Colonic mucosa (tissue), 4 donors: ENCODE measurements at places on chromosomes 4 and X. TPM values are rescaled to one million over a fixed set of nuclear protein-coding genes. Genes with fewer than 3 reads are reported as not detected.

- H3K4me3 ChIP-seq: no peak overlapping the region
- no peaks in the 10 kb centered on the region for H3K4me1 ChIP-seq
- H3K36me3 ChIP-seq: no peaks in the 10 kb centered on the region
- no peak overlapping the region for H3K27ac ChIP-seq
- no peaks in the 10 kb centered on the region for H3K27me3 ChIP-seq
These were observed 171.1 kb upstream of the PITX2 start for GRCh38 chr4:110793890-110794554.

DNA sequence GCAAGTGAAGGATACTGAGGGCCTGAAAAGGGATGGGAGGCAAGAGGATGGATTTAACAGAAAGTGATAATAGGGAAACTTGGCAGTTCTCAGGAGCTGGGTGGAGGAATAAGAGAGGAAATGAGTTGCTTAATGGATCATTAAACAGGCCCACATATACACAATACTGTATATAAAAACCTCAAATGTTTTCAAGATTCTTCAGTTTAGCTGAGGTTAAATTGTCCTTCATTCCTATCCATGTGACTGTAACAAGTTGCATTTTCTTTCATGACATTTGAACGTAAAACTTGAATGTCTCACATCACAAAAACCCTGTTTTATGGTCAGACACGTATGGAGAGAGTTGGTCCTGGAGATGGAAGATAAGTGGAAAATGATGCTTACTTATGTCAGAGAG, 76.5 kb upstream of the PLAC8 start:
- H3K4me1 ChIP-seq: no peaks in the 10 kb centered on the region
- DNase-seq: no peak
- no peak overlapping the region for H3K27ac ChIP-seq
- H3K4me3 ChIP-seq: no peak overlapping the region

DNA sequence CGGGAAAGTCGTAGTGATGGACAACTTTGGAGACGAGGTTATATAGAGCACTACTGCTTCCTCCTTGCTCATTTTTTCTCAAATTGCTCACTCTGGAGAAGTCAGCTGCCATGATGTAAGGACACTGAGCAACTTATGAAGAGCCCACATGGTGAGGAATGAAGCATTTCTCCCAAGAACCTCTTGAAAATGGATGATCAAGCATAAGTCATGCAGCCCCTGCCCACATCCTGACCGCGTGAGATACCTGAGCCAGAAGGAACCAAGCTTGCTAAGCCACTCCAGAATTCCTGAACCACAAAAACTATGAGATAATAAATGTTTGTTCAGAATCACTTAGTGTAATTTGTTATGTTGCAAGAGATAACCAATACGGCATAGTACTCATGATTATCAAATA, 42.8 kb downstream of the PDE5A start:
- no peaks in the 10 kb centered on the region for H3K4me1 ChIP-seq
- H3K36me3 ChIP-seq: no peaks in the 10 kb centered on the region
- H3K27me3 ChIP-seq: no peaks in the 10 kb centered on the region
- H3K4me3 ChIP-seq: no peak overlapping the region

- H3K4me1 ChIP-seq: no peaks in the 10 kb centered on the region
- no peak for DNase-seq
- H3K27me3 ChIP-seq: no peaks in the 10 kb centered on the region
- no peak overlapping the region for H3K27ac ChIP-seq
These were observed 3.1 kb downstream of the TNMD start for GRCh38 chrX:100587861-100588260.

DNA sequence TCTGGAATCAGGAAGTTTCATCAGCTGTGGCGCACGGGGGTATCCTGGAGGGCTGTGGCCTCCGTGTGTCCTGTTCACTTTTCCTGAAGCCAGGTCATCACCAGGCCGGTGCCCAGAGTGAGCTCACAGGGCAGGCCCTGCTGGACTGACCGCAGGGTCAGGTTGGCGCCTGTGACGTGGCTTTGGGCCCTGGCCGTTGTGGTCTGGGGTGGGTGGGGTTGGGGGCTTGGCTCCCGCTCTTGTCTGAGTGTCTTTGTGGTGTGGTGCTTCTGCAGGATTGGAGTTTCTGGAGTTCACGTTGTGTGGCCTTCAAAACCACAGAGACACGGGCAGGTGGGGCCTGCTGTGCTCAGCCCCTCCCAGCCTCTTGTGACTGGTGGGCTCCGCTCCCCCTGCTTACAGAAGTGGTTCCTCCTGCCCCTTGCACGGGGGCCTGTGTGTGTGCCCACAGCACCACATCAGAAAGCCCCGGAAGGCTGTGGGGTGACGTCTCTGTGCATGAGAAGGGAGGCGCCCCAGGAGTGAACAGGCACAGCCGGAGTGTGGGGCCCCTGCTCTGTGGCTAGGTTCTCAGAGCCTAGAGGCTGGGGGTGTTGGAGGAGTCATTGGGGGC, 9.5 kb downstream of the RGS12 start:
- no peaks in the 10 kb centered on the region for H3K36me3 ChIP-seq
- H3K4me1 ChIP-seq: peaks cover 6% of the 10 kb centered on the region
- no peak overlapping the region for H3K27ac ChIP-seq
- DNase-seq: no peak
- no peaks in the 10 kb centered on the region for H3K27me3 ChIP-seq

GRCh38 chrX:124328765-124329164, 3.7 kb upstream of the TEX13D start:
- H3K27me3 ChIP-seq: no peaks in the 10 kb centered on the region
- no peak overlapping the region for H3K27ac ChIP-seq
- H3K4me1 ChIP-seq: no peaks in the 10 kb centered on the region
- no peak for DNase-seq

DNA sequence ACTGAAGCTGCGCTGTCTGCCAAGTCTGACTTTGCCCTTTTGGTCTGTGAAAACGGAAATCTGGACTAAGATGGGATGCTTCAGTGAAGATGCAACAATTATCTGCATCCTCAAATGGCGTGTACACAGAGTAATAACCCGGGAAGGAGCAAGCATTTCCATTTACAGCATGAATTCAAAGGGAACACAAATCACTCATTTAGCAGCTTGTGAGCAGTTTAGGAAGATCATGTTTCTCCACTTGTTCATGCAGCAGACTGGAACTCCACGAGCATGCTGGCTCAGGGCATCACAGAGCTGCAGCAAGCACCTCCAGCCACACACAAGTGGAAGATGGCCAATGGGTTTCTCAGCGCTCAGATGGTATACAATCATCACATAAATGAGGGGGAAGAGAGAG, 175.5 kb downstream of the NLGN4X start:
- no peaks in the 10 kb centered on the region for H3K4me1 ChIP-seq
- no peaks in the 10 kb centered on the region for H3K27me3 ChIP-seq
- no peak overlapping the region for H3K4me3 ChIP-seq
- no peak for DNase-seq
- no peaks in the 10 kb centered on the region for H3K36me3 ChIP-seq

GRCh38 chrX:150148749-150149672, 210.7 kb upstream of the EOLA2 start:
- H3K27ac ChIP-seq: no peak overlapping the region
- H3K36me3 ChIP-seq: no peaks in the 10 kb centered on the region
- H3K27me3 ChIP-seq: no peaks in the 10 kb centered on the region
- DNase-seq: no peak
- H3K4me1 ChIP-seq: no peaks in the 10 kb centered on the region

GRCh38 chr4:138596896-138597295, 354.7 kb upstream of the SLC7A11 start:
- DNase-seq: no peak
- no peaks in the 10 kb centered on the region for H3K36me3 ChIP-seq
- no peaks in the 10 kb centered on the region for H3K4me1 ChIP-seq
- H3K27me3 ChIP-seq: no peaks in the 10 kb centered on the region
- no peak overlapping the region for H3K27ac ChIP-seq
- no peak overlapping the region for H3K4me3 ChIP-seq

Gene MAGED4
- 1.8 TPM for total RNA-seq
